ENCODE measurements at places on chromosomes 4 and X. TPM values are rescaled to one million over a fixed set of nuclear protein-coding genes. Genes with fewer than 3 reads are reported as not detected.

The COPS4 gene
- 30.9 TPM for total RNA-seq

- peak; percentile 19 for DNase-seq
Measured at GRCh38 chr4:14837860-14838259, 164.4 kb upstream of the CPEB2 start.

- peak; percentile 11 for DNase-seq
Measured at GRCh38 chr4:101953949-101954348, 163.4 kb downstream of the BANK1 start.

The ZXDA gene
- 3.3 TPM for total RNA-seq

DNA sequence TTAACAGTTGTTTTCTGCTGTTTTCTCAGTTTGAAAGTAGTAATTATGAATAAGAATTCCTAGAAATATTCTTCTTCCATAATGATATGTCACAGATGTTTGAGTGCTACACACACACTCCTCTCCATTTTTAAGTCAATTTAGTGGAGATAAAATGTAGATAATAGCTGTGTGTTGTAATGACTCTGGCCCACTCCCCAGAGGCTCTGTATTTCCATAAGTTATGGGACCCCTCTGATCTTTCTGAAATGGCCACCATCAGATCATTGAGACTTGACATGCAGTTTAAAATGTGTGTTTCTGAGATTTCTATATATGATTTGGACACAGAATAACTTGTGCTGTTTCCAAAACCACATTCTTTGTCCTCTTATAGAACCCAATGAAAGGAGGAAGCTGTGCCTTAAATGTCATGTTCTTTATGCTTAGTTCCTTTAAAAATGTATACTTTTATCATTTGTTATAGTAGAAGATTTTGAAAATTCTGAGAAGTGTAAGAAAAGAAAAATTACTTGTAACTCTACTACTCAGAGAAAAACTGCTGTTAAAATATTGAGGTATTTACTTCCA is 46.4 kb downstream of the GAB1 start:
- no peak for DNase-seq
